ENCODE measurements at places on chromosomes 5 and 9.

DNA sequence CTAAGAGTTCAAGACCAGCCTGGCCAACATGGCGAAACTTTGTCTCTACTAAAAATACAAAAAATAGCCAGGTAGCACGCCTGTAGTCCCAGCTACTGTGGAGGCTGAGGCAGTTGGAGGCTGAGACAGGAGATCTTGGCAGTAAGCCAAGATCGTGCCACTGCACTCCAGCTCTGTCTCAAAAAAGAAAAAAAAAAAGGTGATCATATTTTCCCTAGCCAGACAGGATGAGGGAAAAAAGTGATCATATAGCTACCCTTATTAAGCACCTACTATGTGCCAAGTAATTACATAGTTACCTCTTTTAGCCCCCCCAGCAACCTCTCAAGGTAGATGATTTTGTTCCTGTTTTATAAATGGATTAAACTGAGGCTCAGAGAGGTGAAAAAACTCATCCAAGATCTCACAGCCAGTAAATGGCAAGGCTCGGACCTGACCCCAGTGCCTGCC, 18.1 kb upstream of the RPL26L1 start:
- no peak for DNase-seq

DNA sequence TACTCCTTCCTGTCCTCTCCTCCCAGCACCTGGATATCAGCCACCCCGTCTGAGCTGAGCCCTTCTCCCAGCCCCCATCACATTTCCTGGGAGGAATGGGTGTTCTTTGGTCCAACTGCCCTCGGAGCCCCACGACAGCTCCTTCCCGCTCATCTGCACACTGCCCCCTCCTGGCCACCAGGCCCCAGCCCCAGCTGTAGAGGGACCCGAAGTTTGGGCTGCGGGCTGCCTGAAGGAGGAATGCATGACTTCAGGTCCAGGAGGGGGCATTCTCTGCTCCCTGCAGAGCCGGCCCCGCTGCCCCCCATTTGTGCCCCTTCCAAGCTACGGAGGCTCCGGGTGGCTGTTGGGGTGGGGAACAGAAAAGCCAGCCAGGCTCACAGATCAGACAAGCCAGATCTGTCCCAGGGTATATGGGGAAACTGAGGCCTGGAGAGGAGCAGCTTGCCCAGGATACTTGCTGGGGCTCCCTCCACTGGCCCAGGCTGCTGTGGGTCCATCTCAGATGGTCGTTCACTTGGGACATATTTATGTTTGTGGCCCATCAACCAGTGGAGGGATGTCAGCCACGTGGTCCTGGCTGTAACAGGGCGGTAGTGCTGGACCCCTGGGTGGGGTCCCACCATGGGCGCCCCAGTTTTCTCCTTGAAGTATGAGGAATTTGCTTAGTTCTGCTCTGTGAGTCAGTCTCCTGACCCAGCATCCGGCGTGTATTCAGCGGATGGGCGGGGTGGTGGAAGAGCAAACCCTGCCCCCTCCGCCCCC, 33.1 kb downstream of the DAB2IP start:
- DNase-seq = no peak

DNA sequence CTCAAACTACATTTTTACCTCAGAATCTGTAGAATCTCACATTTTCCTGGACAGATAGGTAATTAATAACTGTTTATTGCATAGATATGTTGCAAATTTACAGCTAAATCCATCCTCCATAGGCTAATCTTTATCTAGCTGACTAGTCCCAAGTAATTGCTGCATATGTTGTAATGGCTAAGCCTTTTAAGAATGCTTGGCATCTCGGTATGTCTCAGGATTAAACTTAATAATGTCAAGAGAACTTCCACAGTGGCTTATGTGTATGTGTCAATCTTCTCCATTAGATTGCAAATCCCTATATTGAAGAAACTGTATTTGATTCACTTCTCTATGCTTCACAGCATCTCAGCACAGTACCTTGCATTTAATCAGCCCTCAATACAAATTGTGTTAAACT, 131.9 kb downstream of the PRDM9 start:
- no peak for DNase-seq

DNA sequence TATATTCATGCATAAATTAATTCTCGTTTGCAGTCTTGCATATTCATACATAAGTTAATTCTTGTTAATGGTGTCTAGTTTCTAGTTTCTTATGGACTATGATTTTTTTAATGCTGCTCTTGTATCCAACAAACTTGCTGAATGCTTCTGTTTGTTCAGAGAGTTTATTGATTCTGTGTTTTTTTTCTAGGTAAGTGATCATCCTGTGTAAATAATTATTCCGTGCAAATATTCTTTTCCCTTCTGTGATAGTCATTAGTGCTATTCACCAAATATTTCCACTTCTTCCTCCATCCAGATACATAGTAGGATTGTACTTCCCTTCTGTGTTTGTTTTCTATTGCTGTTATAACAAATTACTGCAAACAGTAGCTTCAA, 35.8 kb upstream of the SHISAL2B start:
- no peak for DNase-seq

DNA sequence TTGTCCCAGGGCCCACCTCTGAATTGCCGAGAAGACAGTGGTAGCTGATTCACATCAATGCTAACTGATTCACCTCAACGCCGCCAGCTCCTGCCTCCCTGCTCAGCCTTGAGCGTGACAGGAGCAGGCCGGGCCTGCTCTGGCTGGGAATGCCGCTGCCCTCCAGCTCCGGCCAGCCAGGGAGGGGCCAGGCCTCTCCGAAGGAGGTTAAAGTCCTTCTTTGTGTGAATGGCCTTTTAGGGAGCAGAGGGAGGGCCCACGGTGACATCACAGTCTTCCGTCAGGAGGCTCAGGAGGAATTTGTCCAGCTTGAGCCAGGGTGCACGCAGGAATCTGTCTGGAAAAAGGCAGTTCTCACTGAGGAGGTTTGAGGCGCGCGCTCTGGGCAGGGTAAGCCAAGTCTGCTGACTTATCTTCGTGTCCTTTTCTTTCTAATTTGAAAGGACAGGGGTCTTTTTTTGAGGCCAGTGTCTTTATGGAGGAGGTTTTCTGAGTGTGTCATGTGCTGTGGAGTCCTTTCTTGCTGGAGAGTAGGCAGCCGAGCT, 82.7 kb downstream of the C9orf152 start:
- no peak for DNase-seq

- DNase-seq = no peak
Observed at GRCh38 chr5:1061916-1062315, 49.9 kb downstream of the SLC12A7 start.

DNA sequence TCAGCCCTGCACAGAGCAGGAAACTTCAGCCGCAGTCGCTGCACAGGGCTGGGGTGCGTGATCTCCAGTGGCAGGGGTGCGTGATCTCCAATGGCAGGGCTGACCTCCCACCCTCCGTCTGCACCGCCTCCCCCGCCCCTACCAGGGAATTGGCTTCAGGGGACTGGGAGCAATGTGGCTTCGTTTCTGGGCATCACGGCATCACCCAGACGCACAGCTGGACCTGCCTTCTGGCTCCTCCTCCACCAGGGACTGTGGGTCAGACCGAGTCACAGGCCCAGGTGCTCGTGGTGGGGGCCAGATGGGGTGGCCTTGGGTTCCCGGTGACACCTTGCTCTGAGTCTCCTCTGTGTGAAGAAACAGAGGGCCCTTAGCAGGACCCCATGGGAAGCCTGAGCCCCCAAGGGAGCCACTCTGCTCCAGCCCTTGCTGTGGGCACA, 51.1 kb downstream of the AHRR start:
- no peak for DNase-seq

Measured in activated T-cell treated with anti-CD3 and anti-CD28 coated beads for 4 hours (primary cell).